SJSA1 (cell line): ENCODE measurements at places on chromosomes 4 and X. TPM values are rescaled to one million over a fixed set of nuclear protein-coding genes. Genes with fewer than 3 reads are reported as not detected.

Gene EXOC1L
- total RNA-seq: not detected in 2 replicates

Gene ZMAT1
- total RNA-seq: 0.08 TPM in 1 of 2 replicates, not detected in the other

Gene MBNL3
- total RNA-seq: 0.03 and 0.11 TPM in 2 replicates

DNA sequence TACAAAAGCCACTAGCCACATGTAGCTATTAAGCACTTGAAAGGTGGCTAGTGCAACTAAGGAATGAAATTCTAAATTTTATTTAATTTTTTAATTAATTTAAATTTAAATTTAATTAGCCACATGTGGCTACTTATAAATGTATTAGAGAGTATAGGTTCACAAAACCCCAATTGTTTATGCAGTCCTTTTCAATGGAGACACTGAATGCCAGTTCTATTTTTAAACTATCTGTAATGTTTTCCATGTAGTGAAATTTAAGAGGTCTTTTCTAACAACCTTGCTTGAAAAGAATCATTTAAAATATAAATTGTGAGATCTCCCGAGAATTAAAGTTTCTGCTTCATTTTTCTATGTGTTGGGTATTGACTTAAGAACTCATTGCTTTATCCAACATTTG lies 153.0 kb downstream of the REELD1 start:
- DNase-seq: no peak

Gene VAMP7
- total RNA-seq: 68.0 and 86.1 TPM in 2 replicates

DNA sequence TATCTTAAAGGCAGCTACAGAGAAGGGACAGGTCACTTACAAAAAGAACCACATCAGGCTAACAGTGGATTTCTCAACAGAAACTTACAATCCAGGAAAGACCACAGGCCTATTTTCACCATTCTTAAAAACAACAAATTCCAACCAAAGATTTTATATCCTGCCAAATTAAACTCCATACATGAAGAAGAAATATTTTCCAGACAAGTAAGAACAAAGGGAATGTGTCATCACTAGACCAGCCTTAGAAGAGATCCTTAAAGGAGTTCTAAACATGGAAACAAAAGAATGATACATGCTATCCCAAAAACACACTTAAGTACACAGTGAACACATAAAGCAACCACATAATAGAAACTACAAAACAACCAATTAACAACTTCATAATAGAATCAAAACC lies 105.6 kb downstream of the ANXA10 start:
- no peak for DNase-seq

Gene SPATA4
- total RNA-seq: not detected in 2 replicates

DNA sequence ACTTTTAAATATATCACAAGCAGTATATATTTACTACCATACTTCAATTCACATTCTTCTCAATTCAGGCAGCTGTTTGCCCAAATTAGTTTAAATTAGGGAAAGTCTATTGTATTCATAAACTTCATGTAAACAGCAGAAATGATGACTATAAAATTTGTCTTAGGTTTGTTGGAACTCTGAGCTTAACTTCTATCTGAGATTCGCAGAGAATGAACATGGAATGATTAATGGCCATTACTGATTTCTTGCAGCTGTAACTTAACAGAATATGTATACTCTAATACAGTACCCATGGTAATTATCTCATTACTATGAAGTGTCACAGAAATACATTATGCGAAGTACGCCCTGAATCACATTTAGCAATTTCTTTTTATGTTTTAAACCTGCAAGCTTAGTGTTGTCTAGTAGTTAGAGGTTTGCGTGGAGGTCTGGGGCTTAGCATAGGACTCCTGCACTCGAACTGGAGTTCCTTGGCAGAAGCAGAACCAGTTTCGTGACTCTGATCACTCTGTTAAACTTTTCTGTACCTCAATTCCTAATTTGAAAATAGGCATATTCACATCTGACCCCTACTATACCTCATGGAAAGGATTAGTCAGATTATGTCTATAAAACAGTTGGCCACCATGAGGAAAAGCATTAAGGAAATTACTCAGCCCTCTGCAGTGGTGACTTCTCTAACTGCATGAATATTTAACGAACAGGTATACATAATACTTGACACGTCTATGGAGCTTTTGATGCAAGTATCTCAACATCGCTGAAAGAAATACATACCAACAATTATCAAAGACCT lies 243.2 kb downstream of the MGST2 start:
- no peak for DNase-seq

- no peak for DNase-seq
These were observed 142.9 kb downstream of the TMEM164 start for GRCh38 chrX:110145854-110146253.
